EL (cell line): ENCODE measurements at places on chromosomes 12 and 14.

DNA sequence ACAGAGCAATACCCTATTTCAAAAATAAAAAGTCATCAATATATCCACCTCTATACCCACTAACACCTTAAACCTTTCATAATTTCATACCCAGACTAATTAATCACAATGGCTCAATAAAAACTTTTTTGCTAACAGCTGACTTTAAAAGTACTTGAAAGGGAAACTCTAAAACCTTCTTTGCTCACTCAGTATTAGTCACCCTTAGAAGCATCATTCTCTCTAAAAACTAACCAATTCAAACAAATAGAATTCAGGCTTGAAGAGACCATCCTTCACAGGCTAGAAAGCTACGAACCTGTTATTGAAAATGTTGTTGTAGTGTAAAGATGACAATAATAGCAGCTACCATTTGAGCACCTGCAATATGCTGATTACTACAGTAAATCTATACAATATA lies 37.2 kb downstream of the HECTD1 start:
- DNase-seq, result peak; percentile 22

- no peak for DNase-seq
These were observed 8.7 kb downstream of the ASPG start for GRCh38 chr14:104094056-104094708.

GRCh38 chr14:67837011-67837624 lies 17.5 kb downstream of the RAD51B start:
- peak; percentile 70 for DNase-seq

DNA sequence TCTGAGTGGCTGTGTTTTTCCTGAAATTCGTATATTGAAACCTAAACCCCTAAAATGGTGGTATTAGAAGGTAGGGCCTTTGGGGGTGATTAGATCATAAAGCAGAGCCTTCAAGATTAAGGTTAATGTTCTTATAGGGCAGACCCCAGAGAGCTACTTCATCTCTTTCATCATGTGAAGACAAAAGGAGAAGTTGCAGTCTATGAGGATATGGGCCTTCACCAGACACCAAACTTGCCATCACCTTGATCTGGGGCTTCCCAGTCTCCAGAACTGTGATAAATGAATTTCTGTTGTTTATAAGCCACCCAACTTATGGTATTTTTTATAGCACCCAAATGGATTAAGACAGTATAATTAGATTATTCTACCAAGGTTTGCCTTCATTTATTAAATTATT lies 275.0 kb upstream of the ATP2B1 start:
- no peak for DNase-seq

DNA sequence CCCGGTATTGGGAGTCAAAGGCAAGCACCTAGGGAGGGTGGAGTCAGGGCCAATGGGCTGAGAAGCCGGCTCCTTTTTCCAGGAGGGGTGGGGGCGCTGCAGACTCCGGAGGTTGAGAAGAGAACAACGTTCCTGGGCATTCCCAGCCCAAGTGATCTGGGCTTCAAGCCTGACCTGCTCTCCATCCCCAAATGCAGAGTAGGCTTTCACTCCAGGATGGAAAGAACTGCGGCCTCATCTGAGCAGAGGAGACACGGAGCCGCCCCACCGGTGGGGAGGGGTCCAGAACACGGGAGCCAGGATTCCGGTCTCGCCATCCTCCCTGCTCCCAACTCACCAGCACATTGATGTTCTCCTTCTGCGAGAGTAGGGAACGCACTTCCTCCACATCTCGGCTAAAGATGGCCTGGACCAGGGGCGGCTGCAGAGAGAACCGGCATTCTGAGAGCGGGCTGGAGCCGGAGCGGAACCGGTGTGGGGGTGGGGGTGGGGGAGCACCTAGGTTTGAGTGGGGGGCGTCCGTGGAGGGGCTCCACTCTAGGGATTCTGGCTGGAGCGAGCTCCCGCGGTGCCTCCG lies 605 bp downstream of the ANKRD52 start:
- peak; percentile 48 for DNase-seq

DNA sequence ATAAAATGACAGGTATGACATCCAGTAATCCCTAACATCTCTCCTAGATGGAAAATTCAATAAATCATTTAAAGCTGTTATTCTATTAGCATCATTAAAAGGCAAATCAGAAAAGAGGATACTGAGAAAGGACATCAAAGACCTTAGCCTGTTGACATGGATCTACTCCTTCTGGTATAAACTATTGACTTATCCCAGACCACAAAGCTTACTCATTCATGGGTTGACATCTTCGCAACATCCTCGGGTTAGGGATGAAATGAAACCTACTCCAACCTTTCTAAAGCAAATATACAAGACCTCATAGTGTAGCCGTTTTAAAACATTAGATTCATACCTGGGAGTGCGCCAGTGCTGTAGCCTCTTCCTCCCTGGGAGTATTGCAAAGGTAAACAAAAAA lies 191.5 kb upstream of the BTG1 start:
- no peak for DNase-seq

DNA sequence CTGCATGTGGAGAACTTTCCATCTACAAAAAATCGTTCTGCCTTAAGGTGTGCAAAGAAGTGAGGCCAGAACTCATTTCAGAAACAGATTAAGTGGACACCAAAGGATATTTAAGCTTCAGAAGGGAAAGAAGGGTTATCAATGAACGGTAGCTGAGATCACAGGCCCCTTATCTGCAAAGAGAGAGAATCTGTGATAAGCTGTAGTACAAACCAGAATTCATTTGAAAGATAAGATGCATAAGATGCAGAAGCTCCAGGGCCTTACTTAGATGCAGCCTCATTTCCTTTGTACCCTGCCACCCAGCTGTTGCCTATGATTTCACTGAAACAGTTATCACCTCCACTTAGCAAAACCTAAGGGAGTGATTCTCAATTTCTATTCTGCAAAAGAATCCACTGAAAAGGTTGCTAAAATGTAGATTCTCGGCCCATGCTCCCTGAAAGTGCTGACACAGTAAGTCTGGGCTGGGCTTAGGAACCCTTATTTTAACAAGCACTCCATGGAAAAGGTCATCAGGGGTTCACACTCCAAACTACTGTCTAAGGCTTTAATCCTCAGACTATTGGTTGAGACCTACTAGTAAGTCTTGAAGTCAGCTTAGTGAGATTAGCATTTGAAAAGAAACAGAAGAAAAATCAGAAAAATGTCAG lies 64.8 kb downstream of the HELB start:
- no peak for DNase-seq

DNA sequence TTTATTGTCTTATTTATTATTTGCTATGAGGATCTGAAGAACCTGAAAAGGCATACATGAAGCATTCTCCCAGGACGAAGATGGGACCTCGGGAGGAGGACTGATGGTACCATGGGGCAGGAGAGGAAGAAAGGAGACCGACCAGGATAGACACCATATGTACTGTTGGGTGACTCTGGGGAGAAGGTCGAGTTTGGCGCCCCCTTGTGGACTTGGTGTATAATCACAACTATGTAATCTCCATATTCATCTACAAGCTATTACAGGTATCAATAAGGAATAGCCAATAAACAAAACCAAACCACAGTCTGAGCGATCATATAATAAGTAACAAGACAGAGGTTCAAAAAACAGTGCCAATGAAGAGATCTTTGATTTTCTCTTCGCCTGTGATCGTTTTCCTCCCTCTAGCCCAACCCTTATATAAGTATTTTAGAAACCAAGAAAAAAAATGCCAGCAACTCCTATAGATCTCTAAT lies 139.1 kb downstream of the SPTSSA start:
- peak; percentile 59 for DNase-seq

DNA sequence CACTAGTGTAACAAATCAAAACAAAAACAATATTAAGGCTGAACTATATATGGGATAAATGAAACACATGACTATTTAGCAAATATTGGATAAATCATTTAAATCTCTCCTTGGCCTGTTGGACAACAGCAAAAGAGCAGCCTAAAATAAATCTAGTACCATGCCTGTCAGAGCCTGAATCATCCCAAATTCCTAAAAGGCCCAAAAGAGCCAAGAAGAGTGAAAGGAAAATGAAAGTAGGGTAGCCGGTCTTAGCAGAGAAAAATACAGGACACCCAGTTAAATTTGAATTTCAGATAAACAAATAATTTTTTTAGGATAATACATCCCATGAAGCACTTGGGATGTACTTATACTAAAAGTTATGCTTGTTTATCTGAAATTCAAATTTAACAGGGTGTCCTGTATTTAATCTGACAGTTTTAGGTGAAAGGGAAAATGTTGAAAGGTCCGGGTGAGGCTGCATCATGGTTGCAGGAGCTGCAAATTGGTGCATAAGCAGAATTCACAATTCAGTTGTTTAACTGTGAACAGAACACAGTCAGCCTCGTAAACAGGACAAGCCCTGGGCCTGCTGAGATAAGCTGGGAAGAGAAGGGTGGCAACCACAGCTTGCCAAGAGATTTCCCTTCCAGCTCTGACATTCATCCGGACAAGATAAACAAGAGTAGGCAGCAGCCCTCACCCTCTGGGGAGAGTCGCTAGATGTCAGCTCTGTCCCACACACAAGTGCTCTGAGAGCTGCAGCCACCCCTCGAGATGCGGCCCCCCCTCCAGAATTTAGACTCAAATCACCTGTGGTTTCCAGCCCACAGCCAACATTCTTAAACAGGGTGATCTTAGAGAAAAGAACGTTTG lies 30.3 kb downstream of the DMAC2L start:
- DNase-seq, result peak; percentile 83

- no peak for DNase-seq
These were observed 28.6 kb upstream of the TSPAN9 start for GRCh38 chr12:3048540-3048939.

GRCh38 chr14:38836539-38836938 lies 266.5 kb downstream of the SEC23A start:
- no peak for DNase-seq

GRCh38 chr14:95140060-95140858 lies 17.1 kb downstream of the DICER1 start:
- DNase-seq, result peak; percentile 8

DNA sequence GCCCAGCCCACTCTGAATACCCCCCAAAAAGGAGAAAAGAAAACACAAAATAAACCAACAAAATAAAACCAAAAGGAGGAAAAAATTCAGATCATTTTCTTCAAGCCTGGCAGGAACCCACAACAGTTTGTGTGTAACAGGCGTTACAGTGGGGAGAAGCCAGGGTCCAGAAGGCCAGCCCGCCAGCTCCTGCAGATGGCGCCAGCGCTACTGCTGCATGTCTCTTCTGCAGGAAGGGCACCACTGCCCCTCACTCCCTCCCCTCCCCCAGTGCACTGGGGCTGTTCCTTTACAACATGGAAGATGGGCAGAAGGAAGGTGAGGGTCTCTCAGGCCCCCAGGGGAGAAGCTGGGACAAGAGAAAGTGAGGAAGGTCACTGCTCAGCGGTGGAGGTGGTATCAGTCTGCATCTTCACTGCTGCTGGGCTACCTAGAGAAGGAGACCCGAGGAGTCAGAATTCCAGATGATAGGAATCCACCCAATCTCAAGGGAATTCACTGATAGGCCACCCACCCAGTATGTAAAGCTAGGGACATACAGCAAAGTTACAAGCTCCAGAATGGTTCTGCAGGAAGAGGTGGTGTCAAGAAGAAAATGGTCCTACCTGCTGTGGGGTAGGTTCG lies 2.3 kb upstream of the NOP2 start:
- DNase-seq, result peak; percentile 45

DNA sequence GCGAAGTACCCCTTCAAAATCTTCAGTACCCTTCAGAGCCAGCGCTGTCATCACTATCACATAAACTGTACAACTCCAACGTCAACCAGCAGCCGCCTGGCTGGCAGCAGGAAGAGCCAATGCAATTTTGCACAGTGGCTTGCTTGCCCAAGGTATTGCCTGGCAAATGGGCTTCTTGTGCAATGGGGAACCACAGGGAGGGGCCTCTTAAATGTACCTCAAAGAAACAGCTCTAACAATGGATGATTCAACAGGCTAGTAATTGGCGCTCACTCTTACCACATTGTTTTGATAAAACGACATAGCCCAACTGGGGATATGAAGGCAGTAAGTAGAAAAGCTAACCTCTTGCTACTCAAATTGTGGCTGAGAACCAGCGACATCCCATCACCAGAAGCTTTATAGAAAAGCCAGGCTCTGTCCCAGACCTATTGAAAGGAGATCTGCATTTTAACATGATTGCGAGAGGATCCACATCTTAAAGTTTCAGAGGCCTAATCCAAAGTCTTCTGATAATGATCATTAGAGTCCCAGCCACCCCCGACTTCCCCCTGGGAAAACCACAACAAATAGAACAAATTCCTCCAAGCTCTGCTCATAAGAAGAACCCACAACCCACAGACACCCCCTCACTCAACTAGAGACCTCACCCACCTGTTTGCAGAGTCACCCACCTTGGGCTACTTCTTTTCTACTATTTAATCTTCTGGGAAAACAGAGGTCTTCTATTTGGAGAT lies 125.3 kb upstream of the HIF1A start:
- DNase-seq, result peak; percentile 85

DNA sequence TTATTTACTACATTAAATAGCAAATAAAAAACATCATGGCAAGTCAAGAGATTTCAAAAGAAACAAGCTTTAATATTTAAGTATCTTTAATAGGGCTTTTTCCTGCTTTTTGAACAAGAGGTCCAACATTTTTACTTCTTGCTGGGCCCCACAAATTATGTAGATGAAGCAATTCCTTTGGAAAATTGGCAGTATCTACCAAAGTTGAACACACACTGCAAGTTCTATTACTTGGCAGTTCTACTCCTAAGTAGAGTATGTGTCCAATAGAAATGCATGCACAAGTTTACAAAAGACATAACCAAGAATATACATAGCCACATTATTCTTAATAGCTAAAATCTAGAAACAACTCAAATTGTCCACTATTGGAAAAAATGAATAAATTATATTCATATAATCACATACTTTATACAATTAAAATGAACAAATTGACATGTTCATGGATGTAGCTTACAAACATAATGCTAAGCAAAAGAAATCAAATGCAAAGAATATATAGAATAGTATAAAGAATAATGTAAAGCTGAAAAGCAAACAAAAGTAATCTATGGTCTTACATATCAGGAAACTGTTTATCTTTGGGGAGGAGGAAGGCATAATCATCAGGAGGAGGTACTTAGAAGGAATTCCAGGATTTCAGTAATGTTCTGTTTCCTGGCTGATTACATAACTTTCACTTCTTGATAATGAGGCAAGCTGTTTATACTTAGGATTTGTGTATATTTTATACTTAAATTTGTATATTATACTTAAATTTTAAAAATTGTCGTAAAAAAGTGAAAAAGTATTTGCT lies 6.5 kb upstream of the TMBIM4 start:
- DNase-seq, result no peak

GRCh38 chr12:25894759-25895158 lies 63.7 kb upstream of the RASSF8 start:
- DNase-seq, result no peak

DNA sequence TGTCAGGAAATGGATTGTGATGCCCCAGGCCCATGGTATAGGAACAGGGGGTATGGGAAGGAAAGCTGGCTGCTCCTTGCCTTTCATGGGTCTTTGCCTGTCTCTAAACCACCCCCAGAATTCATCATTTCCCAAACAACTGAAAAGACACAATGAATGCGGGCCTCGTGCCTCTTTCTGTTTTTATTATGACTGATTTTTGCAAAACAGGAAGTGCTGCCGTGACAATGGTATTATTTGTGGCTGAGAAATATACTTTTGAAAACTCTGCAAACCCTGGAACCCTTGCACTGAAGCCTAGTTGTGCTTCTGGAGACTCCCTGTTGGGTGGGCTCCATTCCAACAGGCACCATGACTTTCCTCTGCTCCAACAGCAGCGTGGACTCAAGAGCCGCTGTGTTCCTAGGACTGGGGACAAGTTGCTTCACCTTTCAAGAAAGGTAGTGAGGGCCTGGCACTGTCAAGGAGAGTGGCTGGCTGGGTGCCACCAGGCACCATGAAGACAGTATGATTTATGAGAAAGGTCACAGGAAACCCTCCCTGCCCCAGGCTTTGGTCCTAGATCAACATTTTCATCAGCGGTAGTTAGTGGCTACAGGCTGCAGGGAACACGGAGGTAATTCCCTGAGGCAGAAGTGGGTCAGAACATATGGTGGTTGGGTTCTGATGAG lies 4.8 kb upstream of the DGLUCY start:
- DNase-seq, result peak; percentile 27
